Caudate nucleus (tissue), 63 donors: ENCODE measurements at places on chromosomes 11 and 22.

DNA sequence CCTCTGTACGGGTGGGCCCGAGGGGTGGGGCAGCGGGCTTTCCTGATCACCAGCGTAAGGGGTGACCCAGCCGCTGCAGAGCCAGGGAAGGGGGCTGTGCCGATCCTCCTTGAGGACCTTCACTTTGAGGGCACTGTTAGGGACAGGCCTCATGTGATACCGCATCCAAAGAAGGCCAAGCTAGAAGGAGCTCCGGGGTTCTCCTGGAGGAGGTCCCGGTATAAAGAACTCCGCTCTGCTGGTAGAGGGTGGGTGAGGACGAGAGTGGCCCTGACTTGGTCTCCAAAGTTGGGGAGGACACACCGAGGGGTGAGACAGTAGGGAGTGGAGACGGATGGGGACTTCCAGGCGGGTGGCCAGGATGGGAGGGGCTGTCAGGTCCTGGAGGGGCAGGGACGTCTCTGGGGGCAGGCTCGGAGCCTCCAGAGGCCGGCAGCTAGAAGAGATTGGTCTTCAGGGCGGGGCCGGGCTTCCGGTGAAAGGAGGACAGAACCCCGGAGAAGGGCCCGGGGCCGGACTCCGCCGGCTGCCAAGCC, 4.6 kb downstream of the PHOX2A start:
- DNase-seq, result no peak

- DNase-seq, result no peak
Measured at GRCh38 chr11:36622431-36623136, 24.5 kb upstream of the RAG2 start.

- DNase-seq, result no peak
Measured at GRCh38 chr22:44386386-44387035, 73.8 kb upstream of the SHISAL1 start.

- no peak for DNase-seq
Measured at GRCh38 chr11:9689721-9690120, 25.8 kb downstream of the SWAP70 start.

- DNase-seq, result no peak
Measured at GRCh38 chr11:87451395-87451794, 413.7 kb downstream of the TMEM135 start.

GRCh38 chr11:117759305-117759704, 37.7 kb downstream of the DSCAML1 start:
- DNase-seq, result no peak

GRCh38 chr11:33419924-33420323, 162.7 kb downstream of the HIPK3 start:
- DNase-seq, result no peak

GRCh38 chr22:27128461-27129085, 471.2 kb downstream of the MIAT start:
- DNase-seq, result peak; percentile 1

- DNase-seq, result no peak
Measured at GRCh38 chr22:42171946-42172719, 41.5 kb upstream of the CYP2D6 start.

GRCh38 chr11:127620671-127621070, 620.1 kb upstream of the KIRREL3 start:
- no peak for DNase-seq

DNA sequence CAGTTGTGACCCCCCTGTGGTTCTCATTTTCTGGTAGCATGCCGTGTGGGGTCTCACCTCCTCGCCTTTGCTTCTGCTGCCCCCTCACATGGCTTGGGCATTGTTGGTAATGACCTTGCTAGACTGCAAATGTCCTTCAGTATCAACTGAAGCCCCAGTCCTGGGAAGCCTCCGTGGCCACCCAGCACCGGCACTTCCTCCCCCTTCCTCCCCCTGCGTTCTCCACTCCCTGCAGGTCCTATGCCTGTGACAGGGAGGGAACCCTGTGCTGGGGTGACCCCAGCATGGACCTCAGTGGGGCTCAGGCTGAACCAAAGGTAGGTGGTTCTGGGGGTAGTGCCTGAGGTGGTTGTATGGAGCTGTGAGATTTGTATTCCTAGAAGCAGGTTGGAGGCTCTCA, 5.9 kb downstream of the ST3GAL4 start:
- no peak for DNase-seq

- DNase-seq, result no peak
Measured at GRCh38 chr11:36447514-36447913, 62.6 kb downstream of the TRAF6 start.

DNA sequence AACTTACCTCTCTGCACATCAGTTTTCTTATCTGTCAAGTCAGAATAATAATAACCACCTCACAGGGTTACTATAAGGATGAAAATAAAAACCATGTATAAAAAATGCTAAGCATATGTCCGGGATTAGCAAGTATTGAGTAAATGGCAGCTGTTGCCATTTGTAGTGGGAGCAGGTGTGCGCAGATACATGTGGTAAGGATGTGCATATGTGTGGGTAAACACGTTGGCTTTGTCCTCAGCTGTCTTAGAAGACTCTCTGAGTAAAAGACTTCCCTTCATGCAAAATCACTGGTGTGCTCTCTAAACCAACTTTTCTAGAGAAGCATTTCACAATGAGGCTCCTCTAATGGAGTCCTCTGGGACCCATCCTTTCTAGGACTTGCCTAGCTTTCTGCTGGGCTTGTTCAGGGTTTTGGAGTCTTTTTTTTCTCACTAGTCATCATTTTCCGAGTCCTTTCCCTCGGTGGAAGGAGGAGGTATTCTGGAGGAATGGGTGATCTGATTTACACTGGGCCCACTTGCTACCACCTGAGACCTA, 62.4 kb downstream of the NELL1 start:
- no peak for DNase-seq

DNA sequence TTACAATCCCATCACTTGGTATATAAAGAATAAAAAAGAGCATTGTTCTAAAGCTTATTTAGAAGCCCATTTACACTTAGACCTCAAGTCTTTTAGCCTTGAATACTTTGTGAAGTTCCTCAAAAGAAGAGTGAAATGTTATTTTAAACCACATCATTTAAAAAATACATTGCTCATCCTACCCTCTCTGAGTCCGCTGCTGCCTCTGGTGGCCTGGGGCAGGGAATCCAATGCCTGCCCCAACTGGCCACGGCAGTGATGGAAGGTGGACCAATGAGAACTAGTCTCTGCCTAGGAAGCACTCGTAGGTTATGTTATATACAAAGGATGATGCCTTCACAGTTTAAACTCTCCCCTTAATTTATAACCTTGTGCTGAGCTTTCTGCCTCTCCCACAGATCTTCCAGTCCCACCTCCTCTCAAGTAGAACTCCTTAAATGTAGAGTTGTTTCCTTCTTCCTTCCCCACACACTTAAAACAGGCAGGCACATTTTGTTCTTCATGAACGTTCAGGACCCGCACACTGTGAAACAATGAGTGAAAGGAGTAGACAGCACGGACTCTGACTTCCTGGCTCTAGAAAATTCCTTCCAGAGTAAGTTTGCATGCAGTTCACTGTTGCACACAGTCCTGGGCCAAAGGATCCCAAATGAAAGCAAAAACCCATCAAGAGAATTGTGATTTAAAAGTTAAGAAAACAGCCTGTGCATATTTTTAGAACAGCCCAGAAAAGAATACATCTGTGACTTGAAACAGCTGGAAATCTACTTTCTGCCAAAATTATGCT, 167.8 kb downstream of the RRAS2 start:
- DNase-seq, result no peak

GRCh38 chr11:2694995-2695939, 4.5 kb downstream of the KCNQ1OT1 start:
- no peak for DNase-seq

GRCh38 chr22:26389125-26389524, 39.9 kb upstream of the ASPHD2 start:
- no peak for DNase-seq

DNA sequence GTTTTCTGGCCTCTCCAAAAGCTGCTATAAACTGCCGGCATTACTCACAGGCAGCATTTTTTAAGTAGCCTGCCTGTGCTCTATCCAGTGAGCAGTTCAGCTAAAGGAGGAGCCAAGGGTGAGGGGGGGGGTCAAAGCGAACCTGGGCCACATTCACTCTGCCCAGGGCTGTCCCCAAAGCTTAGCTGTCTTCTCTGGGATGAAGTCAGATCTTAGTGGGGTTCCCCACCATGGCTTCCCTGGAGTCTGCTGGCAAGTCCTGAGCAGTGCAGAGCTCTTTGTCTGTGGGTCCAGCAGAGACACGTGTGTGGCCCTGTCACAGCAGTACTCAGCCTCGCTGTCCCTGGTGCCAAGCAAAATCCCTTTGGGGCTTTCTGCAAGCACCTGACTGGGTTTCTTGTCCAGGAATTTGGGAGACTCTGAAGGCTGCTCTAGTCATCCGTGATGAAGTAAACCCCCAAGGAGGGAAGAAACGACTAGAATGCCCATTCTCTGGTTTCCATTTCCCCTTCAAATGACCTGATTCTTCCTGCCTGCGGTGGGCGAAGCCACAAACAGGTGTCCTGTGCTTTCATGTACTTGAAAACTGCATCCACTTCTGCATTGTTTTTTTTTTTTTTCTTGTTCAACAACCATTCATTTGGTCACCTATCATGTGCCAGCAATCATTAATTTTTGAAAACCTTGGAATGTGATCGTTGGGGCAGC, 2.6 kb downstream of the KCNJ5 start:
- no peak for DNase-seq

GRCh38 chr11:65883058-65883761, 3.6 kb downstream of the CTSW start:
- DNase-seq, result no peak

DNA sequence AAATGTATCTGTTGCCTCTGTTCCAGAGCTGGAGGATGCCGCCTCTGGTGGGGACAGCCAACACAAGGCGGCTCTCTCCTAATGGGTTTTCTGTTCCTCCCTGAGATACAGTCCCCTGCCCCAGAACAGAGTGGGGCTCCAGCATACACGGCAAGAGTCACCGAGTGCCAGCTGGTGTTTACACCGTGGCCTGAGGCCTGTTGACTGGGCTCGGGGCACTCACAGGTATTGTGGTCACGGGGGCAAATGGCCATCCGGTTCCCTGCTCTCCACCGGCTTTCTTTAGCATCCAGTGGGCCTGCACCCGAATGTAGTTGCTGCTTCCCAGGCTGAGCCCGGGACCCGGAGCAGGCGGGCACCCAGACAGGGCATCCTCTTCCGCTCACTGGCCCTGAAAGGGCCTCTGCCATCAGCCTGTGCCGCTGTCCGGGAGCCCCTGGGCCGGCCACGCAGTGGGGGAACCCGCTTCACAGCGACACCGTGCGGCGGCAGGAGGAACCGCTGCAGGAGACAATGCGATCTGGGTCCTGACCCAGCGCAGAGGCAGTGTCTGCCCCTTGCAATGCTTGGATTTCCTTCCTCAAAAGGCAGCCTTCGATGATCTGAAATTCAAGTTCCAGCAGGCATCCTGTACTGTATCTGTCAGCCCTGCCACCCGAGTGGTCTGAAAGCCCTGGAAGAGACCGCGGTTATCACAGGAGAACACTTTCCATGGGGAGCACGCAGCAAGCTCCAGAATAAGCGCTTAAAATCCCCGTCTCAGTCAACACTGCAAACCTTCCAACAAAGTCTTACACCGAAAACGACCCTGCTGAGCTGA, 859 bp upstream of the KRTAP5-5 start:
- peak; percentile 18 for DNase-seq

- no peak for DNase-seq
Measured at GRCh38 chr22:42871146-42872050, 14.3 kb upstream of the ARFGAP3 start.

- DNase-seq, result no peak
Measured at GRCh38 chr11:13338019-13338426, 60.4 kb downstream of the BMAL1 start.

DNA sequence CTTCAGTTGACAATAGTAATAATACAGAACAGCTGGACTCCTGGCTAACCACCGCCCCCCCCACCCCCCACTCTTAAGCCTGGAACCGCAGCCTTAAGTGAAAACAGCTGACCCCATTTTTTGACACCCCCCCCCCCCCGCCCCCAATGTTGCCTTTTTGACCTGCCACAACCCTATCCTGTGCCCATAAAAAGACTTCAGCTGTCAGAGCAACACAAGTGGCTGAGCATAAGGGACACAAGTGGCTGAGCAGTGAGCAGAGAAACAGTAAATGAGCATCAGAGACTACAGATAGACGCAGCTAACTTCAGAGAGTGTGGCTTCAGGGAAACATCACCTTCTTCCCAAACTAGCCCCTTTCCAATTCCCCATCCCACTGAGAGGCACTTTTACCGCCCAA, 1493.8 kb downstream of the LRRC4C start:
- no peak for DNase-seq

DNA sequence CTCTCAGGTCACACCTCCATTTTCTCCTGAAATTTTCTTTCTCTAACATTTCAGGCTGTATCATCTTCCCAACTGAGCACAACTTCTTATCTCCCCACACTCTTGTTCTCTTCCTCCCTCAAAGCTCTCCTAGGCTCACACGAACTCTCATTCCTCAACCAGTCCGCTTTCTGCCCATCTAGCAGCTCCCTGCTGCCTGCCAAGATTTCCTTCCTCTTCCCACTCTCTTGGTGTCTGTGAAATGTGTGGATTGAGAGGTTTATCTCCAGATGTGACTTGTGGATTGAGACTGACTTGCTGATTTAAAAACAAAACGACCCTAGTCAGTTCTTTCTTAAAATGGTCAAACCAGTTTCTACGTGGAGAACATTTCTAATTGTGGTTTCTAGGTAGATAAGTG, 106.3 kb downstream of the MTNR1B start:
- no peak for DNase-seq

DNA sequence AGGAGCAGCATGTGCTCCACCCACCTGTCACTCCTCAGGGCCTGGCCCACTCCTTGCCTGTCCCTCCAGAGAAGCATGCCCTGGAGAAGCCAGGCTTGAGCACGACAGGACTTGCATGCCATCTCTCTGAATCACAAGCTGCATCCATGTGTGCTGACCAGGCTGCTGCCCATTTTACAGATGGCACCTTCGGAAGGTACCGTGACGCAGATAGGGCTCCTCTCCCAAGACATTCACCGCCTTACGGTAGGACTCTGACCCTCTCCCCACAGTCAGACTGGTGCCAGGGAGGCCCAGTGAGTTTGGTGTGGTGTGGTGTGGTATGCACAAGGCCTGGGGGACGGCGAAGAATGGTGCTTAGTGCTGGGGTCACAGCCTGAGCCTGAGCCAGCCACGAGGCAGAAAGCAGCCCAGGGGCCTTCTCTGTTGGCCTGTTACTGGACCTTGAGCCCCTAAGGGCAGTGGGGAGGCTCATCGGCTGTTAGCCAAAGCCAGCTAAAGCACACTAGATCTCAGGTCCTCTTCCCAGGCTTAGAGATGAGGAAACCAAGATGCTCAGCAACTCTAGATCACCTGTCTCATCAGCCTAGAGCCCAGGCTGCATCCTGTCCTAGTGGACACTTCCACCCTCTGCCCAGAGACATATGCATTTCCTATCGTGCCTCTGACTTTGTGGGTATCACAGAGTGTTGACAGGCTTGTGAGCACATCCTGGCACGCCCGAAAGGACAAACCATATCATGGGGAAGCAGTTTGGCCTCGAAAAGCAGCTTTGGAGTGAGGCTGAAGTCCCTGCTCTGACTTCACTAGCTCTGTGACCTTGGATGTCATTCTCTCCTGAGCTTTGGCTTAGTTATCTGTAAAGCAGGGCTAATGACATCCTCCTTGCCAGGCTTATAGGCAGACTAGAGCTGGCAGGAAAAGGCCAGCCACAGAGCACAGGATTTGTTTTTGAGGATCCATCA, 17.8 kb downstream of the CYB5R2 start:
- no peak for DNase-seq

GRCh38 chr11:11821899-11822298, 19.9 kb upstream of the USP47 start:
- no peak for DNase-seq
